ENCODE measurements at places on chromosomes 7 and 10.
A peak's percentile ranks its signal among the peaks of the same experiment; 100 is the strongest.

- no peak for ATAC-seq
Measured at GRCh38 chr7:129750501-129750900, 139.0 kb downstream of the NRF1 start.

GRCh38 chr7:2800931-2801688, 43.0 kb downstream of the GNA12 start:
- peak; percentile 66 for ATAC-seq

- ATAC-seq, result peak; percentile 56
Measured at GRCh38 chr7:42690794-42691639, 220.9 kb downstream of the C7orf25 start.

DNA sequence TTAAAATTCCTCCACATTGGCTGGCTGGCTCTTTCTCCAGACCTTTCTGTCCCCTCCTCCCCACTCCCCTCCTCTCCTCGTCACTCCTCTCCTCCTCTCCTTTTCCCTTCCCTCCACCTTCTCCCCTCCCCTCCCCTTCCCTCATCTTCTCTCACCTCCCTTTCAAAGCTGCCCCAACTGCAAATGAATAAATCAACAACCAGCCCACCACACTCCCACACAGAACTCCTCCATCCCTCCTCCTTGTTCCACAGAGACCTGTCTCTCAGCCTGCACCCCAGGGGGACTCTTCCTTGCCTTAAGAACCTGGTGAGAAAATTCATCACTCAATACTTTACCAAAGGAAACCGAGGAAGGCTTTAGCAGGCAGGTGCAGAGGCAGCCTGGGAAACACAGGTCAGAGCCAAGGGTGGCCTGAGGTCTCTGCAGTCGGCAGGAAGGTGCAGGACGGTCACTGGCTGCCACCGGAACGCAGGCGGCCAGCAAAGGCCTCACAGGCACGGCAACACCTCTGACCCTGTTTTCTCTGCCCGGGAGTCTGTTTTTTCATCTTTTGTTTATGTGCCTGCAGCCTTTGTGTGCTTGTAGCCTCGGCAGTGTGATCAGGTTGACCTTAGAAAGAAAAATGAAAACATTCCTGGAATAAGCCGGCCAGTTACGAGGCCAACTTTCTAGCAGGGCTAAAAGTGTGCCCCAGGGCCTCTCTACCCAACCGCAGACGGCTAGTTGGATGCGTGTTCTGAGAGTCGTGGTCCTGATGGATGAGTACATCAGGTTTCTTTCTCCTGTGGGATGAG, 207.6 kb upstream of the KLF6 start:
- ATAC-seq, result peak; percentile 47

DNA sequence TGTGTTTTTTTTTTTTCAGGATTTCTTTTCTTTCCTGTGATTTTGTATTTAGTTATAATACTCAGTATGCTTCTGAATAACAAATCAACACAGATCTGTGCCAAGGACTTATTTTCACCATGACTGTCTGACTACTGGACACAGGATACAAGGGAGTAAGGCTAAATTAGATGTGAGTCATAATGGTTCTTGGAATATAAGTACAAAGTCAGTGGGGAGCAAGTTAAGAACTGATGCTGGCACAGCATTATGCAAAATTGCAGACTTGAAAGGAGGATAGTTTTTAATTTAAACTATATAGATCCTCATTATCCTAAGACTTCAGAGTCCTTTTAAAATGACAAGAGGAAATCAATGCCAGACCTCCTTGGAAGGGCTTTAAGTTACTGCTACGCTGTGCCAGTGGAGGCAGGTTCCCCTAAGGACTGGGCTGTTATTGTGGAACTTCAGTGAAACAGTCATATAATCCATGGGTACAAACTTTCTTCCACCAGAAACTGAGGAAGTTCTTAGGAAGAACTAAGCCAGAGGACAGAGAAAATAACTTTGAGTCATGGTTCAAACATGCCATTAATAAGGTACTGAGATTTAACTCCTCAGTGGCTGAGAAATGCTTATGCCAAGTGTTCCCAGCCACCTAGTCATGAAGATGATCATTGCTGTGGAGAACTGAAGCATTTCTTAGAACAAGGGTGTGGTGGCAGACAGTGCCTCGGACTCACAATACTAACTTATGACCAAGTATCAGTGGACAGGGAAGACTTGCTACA, 531.2 kb downstream of the HTR7 start:
- no peak for ATAC-seq
